BE2C (cell line): ENCODE measurements at places on chromosomes 11 and 22.

DNA sequence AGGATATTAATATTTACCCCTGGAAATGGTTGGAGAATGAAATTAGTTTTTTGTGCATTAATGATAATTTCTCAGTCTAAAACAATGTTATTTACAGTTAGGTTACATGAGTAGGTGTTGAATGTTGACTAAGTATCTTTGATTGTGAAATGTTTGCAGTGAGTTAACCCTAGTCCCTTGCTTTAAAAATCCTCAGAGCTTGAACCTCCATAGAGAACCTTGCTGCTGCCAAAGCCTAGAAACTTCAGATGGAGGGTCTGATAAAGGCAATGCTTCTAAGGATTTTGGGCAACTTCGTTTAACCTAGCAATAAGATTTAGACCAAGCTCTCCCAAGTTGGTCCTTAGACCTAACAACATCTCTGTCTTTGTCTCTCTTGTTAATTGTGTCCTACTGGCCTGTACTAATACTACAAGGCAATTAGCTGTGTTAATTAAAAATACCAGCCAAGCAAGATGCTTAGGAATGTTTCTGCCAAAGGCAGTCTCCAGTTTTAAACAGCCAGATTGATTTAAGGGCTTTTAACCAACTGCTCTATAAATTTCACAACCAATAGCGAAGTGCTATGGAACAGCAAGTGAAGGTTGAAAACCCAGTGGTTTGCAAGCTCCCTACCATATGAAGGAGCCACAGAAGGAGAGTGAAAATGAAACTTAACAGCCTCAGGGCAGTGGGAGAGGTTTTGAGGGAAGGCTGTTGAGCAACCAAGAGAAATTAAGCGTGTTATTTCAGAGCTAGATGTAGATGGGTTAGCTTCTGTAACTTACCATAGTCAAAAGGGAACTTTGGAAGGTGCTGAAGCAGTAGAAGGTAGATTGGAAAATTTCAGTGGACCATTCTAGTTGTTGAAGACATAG lies 295.9 kb upstream of the ANO5 start:
- DNase-seq: no peak

- no peak for DNase-seq
Observed at GRCh38 chr11:9005087-9005486, 1.3 kb upstream of the NRIP3 start.

GRCh38 chr11:335779-336658 lies 15.4 kb upstream of the IFITM3 start:
- no peak for DNase-seq

- DNase-seq: peak; percentile 39
Observed at GRCh38 chr22:27314276-27314807, 487.2 kb downstream of the MN1 start.

DNA sequence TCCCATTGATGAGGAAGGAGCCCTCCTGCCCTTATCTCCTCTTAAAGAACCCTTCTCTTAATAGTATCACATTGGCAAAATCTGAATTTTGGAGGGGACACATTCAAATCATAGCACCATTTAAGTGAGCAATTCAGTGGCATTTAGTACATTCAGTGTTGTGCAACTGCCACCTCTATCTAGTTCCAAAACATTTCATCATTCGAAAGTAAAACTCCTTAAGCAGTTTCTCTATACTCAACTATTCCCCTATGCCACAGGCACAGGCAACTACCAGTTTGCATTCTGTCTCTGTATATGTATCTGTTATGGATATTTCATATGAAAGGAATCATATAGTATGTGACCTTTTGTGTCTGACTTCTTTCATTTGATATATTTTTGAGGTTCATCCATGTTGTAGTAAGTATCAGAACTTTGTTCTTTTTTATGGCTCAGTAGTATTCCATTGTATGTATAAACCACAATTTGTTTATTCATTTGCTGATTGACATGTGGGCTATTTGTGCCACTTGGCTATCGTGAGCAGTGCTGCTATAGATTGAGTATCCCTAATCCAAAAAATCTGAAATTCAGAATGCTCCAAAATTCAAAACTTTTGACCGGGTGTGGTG lies 22.9 kb downstream of the FAR1 start:
- no peak for DNase-seq

DNA sequence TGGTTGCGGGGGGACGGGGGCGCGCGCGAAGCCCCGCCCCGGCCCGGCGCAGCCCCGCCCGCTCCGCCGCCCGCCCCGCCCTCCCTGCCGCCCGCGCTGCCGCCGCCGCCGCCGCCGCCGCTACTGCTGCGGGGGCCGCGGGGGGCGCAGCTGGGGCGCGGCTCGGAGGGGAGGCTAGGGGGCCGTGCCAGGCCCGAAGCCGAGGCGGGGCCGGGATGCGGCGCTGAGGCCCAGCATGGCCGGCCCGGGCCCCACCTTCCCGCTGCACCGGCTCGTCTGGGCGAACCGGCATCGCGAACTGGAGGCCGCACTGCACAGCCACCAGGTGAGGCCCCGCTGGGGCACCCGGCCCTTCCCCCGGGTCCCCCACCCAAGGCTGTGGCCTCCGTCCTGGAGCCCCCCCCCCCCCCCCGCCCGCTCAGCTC lies at the start of gene ANKRD13D:
Gene ANKRD13D (plus strand): TSS at position 78 of the 425 bp plus-strand sequence. CDS start 158 bp downstream, at position 236.
- no peak for DNase-seq

GRCh38 chr11:26319906-26320305 lies 12.0 kb upstream of the ANO3 start:
- DNase-seq: no peak

DNA sequence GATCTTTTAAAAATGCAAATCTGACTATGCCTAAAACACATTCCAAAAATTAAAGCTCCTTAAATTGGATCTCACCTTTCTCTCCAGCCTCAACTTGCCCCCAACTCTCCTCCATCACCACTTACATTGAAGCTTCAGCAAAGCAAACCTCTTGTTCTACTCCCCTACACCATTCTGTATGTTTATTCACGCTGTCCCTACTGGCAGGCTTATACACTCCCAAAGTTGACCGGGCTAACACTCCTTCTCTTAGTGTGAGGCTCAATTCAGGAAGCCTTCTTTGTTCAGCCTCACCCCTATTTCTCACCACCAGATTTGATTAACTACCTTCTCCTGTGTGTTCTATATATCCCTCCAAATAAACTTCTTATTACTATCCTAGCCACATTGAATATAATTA lies 1.8 kb upstream of the GDPD4 start:
- DNase-seq: no peak

- no peak for DNase-seq
Observed at GRCh38 chr22:28955817-28956216, 72.4 kb downstream of the ZNRF3 start.

- no peak for DNase-seq
Observed at GRCh38 chr11:104956528-104956927, 11.8 kb downstream of the CASP4 start.

DNA sequence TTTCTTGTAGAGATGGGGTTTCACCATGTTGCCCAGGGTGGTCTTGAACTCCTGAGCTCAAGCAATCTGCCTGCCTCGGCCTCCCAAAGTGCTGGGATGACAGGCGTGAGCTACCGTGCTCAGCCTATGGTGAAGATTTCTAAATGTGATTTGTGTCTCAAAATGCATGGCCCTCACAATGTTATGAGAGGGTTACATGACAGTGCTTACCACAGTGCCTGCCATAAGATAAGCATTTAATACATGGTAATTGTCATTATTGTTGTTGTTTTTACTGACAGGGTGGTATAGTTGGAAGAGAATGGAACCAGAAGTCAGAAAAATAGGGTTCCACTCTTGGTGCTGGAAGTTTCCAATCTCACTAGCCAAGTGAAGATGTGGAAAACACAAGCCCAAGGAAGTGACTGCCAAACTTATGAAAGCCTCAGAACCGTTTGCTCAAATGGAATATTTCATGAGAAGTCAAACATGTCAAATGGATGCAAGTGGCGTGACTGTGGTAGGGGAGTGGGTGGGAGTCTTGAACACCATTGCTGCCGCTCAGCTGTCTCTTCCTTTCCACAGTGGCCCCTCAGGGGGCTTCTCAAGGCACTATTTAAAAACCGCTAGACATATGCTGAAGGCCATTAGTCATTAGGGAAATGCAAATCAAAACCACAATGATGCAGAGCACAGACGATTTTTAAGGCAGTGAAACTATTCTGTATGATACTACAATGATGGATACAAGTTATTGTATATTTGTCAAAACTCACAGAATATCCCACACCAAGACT lies 29.1 kb upstream of the LMO2 start:
- DNase-seq: no peak

DNA sequence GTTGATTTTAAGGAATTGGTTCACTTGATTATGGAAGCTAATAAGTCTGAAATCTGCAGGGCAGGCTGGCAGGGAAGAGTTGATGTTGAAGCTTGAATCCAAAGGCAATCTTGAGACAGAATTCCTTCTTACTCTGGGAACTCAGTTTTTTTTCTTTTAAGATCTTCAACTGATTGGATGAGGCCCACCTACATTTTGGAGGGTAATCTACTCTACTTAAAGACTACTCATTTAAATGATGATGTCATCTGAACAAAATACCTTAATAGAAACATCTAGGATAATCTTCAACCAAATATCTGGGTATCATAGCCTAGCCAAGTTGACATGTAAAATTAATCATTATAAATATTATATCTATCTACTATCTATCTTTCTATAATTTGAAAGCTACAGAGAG lies 163.2 kb downstream of the PGR start:
- DNase-seq: no peak

GRCh38 chr11:8767466-8768142 lies 85.0 kb downstream of the RPL27A start:
- no peak for DNase-seq

DNA sequence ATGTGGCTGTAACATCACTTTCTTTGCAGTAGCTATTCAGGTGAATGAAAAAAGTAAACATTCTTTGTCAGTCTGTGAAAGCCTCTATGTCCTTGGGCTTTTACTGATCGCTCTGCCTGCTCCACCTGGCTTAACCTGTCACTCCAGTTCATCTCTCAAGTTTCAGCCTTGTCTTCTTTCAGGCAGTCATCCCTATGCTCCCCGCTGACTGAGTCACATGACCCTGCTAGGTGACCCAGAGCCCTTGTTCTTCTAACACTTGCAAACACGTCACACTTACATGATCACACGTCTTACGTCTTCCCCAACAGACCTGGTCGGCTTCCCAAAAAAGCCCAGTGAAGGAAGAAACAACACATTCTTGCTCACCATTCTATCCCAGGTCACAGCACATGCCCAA lies 499.3 kb upstream of the TENM4 start:
- DNase-seq: no peak

GRCh38 chr22:24883432-24883831 lies 63.1 kb downstream of the LHFPL7 start:
- DNase-seq: no peak

DNA sequence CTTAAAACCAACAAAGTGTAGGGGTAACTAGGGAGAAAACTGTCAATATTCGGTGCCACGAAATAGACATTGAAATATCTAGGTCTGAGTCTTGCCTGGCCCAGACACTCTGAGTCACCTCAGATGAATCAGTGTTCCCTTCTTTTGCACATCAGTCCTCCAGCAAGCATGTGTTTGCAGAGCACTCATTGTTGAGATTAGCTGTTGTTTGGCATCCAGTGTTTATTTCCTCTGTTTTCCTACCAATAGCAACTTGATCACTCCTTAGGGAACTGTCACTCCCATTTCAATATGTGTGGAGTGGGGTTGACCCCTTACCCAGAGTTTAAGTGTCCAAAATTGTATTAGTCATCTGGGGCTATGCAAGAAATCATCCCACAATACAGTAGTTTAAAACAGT lies 4.7 kb upstream of the ASCC2 start:
- no peak for DNase-seq

DNA sequence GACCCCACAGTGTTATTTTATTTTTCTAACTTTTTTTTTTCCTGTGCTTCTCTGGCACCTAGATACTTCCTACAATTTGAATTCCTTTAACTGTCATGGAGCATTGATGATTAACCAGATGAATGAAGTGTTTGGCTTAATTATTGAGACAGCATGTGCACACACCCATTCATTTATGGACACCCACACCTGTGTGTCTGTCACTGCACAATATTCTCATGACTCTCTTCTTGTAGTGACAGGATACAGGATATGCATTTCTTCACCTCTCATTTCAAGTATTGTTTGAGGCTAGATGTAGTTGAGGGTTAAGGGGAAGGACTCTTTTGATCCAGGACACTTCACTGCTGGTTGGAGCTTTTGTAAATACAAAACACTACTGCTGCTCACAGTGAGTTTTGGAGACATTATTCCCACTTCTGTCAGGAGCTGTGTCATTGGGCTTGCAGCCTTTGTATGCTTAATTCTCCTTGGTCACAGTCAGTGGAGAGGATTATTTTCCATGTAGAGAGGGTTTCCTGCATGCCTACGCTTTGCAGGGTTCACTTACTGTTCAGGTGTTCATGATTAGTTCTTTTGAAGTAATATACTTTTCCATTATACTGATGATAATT lies 33.5 kb downstream of the SPECC1L start:
- DNase-seq: no peak

DNA sequence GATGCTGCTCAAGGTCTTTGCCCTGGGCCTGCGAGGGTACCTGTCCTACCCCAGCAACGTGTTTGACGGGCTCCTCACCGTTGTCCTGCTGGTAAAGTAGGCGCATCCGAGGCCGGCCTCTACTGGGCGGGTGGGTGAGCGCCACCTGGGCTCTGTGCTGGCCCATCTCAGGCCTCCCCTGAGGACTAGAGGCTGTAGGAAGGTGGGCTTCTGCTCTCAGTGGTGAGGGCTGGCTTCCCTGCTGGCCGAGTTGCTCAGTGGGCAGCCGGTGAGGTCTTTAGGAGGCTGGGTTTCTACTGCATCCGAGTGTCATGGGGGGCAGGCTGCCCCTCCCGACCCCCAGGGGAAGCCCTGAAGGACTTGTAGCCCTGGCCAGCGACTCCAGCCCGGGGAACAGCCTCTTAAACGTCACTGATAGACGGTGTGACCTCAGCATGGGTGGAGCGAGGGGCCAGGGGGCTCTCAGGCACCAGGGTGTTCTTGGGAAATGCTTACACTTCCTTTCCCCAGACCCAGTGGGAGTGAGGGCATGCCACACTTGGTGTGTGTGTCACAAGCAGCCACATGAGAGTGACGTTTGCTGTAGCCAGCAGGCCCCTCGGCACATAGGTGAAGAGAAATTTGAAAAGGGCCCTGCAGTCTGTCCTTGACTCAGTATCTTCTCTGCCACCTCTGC lies 30.3 kb downstream of the TPCN2 start:
- no peak for DNase-seq

- DNase-seq: no peak
Observed at GRCh38 chr11:16296273-16296672, 60.1 kb downstream of the SOX6 start.

GRCh38 chr11:70433966-70434812 lies 35.9 kb downstream of the CTTN start:
- no peak for DNase-seq

GRCh38 chr11:2869561-2870427 lies 15.8 kb downstream of the CDKN1C start:
- DNase-seq: no peak
